HT1080 (cell line): ENCODE measurements at places on chromosomes 11 and 22. TPM values are rescaled to one million over a fixed set of nuclear protein-coding genes. Genes with fewer than 3 reads are reported as not detected.

Gene MYO7A
- total RNA-seq = 0.37 and 0.51 TPM in 2 replicates

DNA sequence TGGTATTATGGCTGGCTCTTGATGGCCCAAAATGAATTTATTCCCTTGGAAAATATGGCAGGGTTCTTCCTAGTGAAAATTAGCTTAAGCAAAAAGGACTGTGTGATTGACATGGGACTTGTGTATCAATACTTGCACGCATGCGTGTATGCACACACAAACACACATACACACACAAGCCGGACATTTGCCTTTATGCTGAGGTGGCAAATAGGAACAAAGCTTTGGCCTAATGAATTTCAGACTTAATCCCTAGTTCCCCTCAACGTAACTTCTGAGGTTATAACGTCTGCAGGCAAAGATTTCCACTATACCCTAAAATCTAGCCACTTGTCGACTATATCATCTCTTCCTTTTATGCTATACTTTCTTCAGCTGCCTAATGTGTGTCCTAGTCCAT is 2.9 kb upstream of the OR52I2 start:
- DNase-seq = no peak

Gene DBX1
- total RNA-seq = not detected in 2 replicates

Gene OR2AG1
- not detected in 2 replicates for total RNA-seq

GRCh38 chr11:6544921-6545850 is 48.1 kb downstream of the DNHD1 start:
- peak; percentile 37 for DNase-seq
